Activated T-cell treated with anti-CD3 and anti-CD28 coated beads, Interleukin-2, amount 50 U/mL, for 1 hour (primary cell): ENCODE measurements at places on chromosomes 4 and X.
A peak's percentile ranks its signal among the peaks of the same experiment; 100 is the strongest.

- peak; percentile 60 for DNase-seq
Observed at GRCh38 chr4:184168406-184169019, 49.2 kb downstream of the ENPP6 start.

DNA sequence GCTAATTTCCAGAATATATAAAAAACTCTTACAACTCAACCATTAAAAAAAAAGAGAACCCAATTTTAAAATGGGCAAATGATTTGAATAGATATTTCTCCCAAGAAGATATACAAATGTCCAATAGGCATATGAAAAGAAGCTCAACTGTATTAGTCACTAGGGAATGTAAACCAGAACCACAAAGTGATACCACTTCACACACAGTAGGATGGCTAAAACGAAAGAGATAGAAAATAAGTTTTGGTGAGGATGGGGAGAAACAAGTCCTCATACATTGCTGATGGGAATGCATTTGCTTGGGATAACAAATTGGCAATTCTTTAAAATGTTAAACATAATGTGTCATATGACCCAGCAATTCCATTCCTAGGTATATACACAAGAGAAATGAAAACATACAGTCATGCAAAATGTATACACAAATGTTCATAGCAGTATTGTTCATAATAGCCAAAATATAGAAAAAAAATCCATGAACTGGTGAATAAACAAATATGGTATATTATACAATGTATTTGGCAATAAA lies 5.7 kb downstream of the TCEAL3 start:
- DNase-seq = no peak

DNA sequence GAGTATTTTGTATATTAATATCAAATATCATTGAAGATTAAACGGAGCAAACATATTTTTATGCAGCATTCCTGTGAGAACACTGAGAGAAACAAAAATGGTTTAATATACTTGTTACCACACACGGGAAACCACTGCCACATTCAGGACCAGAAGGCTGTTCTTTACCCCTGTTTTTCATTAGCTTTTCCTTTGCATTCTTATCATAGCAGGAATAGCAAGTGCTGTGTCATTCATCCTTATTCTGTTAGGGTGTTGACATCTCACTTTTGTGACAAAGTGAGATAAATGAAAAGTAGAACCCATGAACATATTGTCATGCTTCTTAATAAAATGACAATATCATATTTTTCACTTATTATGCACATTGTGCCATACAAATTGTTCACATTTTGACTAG lies 212.4 kb upstream of the NDST4 start:
- no peak for DNase-seq

DNA sequence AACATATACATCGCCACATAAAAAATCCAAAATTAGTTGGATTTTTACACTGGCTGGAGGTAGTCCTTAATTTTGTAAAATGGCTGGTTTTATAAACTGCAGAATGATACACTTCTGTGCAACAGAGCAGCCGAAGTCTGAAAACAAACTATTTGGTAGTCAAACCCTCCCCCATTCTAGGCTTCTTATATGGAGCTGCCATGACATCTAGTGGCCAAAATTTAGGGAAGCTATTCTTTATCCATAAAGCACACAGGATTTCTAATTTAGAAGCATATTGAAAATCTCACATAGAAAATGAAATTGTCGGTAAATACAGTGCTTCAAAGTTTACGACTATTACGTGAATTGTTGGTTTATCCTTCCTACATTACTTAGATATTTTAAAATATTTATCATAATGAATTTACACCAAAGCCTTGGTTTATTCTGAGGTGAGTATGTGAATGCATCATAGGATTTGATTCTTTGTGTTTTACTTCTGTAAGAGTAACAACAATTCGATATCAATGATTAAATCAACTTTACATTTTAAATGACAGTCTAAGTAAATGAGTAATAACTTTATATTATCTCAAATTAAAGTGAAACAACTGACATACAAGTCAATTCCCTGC lies 113.4 kb upstream of the FAM241A start:
- no peak for DNase-seq

GRCh38 chrX:12865359-12865758 lies 1.5 kb upstream of the TLR7 start:
- DNase-seq = no peak

- no peak for DNase-seq
Observed at GRCh38 chr4:41644915-41645295, 103.6 kb downstream of the PHOX2B start.

- no peak for DNase-seq
Observed at GRCh38 chr4:14167876-14168510, 540.5 kb upstream of the BOD1L1 start.

DNA sequence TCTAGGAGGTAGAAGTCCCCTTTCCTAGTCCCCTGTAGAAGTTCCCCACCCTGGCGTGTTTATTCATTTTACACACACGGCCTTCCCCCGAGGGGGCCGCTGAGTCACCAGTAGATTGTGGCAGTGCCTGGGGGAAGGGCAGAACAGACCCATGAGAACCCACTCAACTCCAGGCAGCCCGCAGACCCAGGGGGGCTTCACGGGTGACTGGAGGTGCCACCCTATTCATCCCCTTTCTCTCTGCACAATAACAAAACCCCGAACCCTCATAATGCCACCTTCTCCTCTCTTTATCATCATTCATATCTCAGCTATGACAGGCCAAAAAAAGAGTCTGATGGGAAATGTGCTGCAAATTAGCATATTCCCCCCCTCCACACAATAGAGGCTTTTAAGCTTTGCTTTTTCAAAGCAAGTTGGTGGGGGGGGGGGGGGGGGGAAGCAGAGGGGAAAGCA lies 20.4 kb upstream of the GPM6B start:
- DNase-seq = no peak

- no peak for DNase-seq
Observed at GRCh38 chr4:150080337-150080736, 2.1 kb downstream of the DCLK2 start.

GRCh38 chr4:168569066-168569930 lies 72.4 kb downstream of the PALLD start:
- DNase-seq = no peak

DNA sequence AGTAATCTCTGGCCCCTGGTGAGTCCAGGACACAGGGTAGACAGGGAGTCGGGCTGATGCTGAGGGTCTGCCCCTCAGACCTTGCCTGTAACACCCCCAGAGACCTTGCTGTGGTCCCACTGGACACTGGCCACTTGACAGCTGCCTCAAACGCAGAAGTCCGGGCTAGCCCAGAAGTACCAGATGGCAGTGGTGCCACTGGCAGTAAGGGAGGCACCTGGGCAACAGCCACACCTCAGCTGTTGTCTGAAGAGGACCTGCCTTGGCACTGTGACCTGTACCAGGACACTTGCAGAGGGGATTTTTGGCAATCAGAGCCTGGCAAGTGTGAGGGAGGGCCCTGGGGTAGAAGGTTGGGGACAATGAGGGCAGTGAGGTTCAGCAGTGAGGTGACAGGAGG lies 63.3 kb upstream of the UXT start:
- DNase-seq = no peak

DNA sequence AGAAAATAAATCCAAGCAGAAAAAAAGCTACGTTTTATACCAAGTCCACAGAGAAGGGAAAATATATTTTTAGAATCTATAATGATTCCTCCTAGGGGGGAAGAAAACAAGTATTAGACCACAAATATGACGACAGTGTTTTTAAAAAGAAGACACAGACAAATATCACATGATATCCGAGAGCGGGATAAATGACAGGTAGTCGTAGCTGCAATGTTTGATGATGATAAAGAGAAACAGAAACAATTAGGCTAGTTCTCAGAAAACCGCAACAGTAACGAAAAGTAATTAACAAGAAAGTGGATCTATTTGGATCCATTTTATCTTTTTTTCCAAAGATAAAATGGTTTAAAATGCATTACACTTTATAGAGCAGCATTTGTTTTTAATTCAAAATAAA lies 918 bp downstream of the HAUS3 start:
- DNase-seq = no peak

DNA sequence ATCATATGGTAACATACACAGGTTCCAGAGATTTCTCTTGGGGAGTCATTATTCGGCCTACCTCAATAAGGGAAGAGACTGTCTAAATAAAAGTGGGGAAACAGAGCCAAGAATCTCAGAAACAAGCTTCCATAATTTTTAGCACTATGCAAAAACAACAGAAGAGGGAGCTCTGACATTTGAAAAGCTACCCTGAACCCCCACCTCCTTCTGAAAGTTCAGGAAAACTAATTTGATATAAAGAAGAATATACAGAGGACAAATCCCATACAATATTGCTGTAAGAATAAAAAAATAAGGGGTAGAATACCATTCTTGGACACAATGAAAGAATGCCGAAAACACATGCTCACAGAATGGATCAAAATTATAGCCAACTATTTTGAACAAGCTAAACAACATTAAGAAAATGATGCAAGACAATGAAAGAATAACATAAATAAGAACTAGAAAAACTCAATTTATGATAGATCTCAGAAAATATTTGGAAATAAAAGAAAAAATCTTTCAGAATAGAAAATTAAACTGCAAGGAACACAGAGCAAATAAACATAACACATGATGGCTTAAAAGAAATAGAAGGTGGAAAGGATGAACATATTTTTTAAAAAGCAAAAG lies 14.4 kb upstream of the ZNF41 start:
- no peak for DNase-seq

DNA sequence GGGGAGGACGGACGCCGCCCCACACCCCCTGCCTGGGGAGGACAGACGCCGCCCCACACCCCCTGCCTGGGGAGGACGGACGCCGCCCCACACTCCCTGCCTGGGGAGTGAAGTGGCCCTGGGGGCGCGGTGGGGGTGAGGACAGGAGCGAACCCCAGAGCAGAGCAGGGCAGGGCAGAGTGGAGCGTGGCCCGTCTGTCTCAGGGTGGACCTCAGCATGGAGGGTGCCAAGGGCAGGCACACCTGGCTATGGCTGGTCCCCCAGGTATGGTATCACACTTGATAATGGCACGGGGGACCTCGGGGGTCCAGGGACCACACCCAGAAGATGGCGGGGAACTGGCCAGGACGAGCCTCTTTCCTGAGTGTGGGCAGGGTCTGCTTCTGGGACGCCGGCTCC lies 9.6 kb downstream of the LRPAP1 start:
- no peak for DNase-seq

GRCh38 chr4:155734065-155734464 lies 24.8 kb upstream of the GUCY1B1 start:
- no peak for DNase-seq

DNA sequence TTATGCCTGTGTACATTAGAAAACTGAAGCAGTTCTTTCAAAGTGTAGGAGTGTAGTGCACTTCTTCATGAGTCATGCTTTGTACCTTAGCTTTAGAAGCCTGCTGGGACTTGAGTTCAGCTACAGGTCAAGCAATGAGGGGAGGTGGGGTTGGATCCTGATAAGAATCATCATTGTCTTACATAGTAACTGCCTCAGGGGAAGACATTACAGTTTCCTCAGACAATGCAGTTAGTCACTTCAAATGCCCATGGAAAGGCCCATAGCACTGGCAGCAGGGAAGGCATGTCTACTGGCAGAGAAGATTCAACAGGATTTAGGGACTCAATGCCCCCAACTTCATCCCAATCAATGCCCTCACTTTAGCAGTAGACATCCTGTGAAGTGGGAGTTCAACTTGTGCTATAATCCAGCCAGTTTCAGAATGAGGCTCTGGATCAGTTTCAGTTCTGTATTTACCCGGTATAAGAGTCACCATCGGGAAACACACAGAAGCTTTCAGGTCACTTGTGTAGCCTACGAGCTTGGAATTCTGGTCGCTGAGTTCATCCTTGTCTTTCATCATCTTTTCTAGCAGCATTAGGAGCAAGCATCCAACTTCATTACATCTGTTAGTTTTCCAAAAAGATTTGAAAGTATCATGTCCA lies 1216.5 kb downstream of the RAPGEF2 start:
- no peak for DNase-seq

DNA sequence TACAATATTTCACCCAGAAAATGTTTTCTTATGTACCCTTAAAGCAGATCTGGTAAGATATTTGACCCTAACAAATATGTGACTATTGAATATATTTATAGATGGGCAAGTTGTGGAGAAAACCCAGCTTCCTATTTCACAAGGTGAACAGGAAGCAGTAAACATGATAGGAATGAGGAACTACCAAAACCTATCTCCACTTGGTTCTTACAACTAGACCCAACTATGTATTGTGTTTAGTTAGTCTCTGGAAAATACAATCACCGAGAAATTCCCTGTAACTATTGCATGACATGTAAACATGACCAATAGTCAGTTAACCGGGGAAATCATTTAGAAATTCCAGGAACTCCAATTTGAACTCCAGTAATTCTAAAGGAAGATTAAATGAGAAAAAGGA lies 8.4 kb upstream of the RXFP1 start:
- no peak for DNase-seq

DNA sequence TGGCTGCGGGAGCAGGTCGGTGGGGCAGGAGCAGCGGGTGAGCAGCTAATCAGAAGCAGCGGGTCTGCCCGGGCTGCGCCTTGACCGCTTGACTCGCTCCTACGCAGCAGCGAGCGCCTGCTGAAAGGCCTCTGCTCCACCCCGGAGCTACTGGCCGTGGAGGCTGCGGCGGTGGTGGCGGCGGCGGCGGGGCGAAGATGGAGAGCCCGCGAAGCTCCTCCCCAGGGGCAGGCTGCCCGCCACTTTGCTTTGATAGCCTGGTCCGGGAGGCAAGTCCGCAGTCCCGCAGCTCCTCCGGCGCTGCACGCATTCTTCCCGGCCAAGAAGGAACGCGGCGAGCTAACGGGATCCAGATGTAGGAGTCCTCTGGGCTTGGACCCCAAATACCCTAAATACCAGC lies 36.7 kb downstream of the PJA1 start:
- no peak for DNase-seq

- no peak for DNase-seq
Observed at GRCh38 chr4:107094332-107094731, 58.2 kb upstream of the DKK2 start.

- DNase-seq = no peak
Observed at GRCh38 chr4:56874923-56875322, 32.8 kb upstream of the REST start.

GRCh38 chr4:67725981-67726380 lies 25.0 kb upstream of the UBA6 start:
- DNase-seq = no peak

GRCh38 chrX:1618689-1619088 lies 3.8 kb downstream of the ASMT start:
- DNase-seq = no peak

DNA sequence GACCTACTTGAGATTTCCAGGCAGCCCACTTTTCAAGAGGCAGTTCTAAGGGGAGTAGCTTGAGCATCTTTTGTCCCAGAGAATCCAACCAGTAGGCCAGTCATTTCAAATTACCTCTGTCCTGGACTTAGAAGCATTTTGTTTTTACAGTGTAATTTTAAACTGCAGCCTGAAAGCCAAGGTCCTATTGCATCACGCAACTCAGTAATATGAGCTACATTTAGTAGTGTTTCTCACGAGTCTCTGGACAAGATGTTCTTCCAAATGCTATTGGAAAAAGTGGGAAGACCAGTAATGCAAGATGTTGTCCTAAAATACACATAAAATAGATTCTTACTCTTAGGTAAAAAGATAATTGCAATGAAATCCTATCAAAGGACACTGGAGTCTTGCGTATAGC lies 182.5 kb upstream of the ARX start:
- DNase-seq = no peak

GRCh38 chr4:52572936-52573485 lies 86.1 kb downstream of the USP46 start:
- no peak for DNase-seq
